ENCODE measurements at places on chromosomes 7 and 10.
A peak's percentile ranks its signal among the peaks of the same experiment; 100 is the strongest.

- no peak for DNase-seq
Measured at GRCh38 chr7:24777806-24778205, 20.5 kb upstream of the GSDME start.

DNA sequence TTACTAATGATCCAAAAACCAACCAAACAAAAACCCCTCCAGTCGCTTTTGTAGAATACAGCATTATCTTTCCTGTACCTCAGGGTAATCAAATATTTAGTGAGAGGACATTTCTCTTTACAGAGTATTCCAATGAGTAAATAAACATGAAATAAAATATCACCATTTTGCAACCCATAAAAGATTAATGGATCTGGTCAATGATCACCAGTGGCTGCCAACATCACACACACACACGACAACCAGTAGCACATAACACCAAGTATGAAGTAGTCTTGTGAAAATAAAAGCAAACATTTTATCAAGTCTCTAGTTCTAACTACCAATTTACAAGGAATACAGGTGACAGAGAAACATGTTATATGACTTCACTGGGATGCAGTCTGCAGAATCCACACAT lies 188.6 kb upstream of the IMMP2L start:
- no peak for DNase-seq

GRCh38 chr10:75379817-75380216 lies 21.7 kb downstream of the ZNF503 start:
- no peak for DNase-seq

DNA sequence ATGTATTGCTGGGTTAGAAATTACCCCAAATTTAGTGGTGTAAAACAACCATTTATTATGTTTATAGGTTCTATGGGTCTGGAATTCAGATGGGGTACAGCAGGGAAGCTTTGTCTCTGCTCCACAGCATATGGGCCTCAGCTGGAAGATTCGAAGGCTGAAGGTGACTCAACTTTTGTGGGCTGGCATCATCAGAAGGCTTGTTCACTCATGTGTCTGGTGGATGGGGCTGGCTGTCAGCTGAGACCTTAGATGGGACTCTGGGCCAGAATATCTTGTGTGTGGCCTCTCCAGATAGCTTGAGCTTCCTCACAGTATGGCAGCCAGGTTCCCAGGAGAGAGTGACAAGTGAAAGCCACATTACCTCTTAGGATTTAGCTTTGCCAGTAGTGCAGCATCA lies 45.9 kb downstream of the ZNF503 start:
- DNase-seq, result no peak

DNA sequence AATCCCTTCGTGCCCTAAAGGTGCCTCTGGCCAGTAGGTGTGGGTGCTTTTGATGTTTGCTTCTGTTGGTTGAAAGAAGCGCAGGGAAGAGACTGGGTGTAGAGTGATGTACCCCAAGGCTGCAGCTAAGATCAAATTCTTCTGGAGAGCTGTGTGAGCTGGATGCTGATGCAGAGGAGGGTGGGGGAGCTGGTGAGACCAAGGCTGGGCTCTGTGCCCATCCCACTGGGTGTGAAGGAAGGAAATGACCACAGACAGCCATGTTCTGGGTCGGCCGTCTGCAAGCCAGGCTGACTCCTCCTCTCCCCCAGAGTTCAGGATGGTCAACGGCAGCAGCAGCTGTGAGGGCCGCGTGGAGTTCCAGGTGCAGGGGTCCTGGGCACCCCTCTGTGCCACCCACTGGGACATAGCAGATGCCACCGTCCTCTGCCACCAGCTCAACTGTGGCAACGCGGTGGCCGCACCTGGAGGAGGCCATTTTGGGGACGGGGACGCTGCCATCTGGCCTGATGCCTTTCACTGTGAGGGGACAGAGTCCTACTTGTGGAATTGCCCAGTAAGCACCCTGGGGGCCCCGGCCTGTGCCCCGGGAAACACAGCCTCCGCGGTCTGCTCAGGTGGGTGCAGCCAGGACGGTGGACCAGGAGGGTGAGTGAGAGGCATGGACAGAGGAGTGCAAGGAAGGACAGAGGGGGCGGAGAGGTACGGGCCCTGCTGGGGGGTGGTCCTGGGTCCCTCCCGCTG lies 5.1 kb downstream of the SCART1 start:
- no peak for DNase-seq

DNA sequence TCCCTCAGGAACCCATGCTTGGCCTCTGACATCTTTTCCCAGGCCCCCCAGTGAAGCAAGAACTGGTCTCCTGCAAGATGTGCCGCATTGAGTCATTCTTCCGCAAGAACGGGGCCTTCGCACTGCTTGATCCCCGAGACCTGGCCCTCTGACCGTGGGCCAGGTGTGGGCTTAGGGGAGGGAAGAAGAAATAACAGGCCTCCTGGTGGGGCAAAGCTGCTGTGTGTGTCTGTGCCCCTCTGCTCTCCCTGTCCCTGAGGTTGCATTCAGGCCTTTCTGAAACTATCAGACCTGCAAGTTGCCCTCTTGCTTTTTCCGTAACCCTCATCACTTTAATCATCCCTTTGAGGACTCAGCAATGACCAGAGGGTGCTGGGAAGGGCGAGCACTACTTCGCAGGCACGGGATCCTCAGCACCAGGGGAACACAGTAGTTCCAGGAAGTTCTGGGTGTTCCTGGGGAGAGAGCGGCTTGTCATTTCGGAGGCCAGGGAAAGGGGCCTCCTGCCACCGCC lies 6.0 kb downstream of the ATP6V1F start:
- no peak for DNase-seq

GRCh38 chr7:50394315-50394714 lies 55.8 kb downstream of the FIGNL1 start:
- no peak for DNase-seq

DNA sequence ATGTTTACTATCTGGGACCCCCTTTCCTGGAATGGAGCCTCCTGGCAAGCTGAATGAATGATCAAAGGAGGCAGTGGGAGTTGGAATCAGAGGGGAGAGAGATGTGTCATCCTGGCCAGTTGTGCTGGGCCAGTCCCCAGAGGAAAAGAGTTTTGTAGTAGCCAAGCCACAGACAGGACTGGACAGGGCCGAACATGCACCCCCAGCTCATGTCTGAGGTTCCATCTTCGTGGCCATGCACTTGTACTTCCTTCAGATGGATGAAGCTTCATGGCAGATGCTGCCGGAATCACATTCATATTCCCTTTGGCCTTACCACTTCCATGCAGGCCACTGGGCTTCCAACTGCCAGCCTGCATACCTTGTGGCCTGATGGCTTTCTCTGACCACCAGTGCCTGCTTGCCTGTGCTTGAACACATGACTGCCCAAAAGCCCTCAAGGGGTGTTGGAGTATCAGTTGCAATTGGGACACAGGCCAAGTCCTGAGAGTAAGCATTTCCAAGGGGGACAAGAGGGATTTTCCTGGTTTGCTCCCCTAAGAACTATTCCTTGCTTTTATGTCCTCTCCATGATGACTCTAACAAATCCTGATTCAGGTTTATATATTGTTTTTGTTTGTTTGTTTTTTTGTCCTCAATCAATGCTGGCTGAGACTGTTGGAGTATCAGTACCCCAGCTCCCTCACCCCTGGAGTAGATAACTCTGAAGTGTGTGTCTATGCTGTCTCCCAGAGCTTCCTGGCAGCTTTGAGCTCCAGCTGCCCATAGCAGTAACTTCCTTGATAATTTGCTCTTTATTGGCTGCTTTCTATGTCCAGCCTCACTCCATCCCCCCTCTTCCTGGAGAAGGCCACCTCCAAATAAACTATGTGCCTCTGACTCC lies 63.6 kb downstream of the TMEM130 start:
- DNase-seq, result no peak

- no peak for DNase-seq
Measured at GRCh38 chr7:89757910-89758309, 396.4 kb upstream of the STEAP1 start.

- DNase-seq, result no peak
Measured at GRCh38 chr10:7035126-7035761, 375.6 kb downstream of the SFMBT2 start.

- DNase-seq, result no peak
Measured at GRCh38 chr7:136957391-136957790, 88.9 kb downstream of the CHRM2 start.

- DNase-seq, result no peak
Measured at GRCh38 chr7:122329145-122329802, 24.7 kb upstream of the FEZF1 start.

DNA sequence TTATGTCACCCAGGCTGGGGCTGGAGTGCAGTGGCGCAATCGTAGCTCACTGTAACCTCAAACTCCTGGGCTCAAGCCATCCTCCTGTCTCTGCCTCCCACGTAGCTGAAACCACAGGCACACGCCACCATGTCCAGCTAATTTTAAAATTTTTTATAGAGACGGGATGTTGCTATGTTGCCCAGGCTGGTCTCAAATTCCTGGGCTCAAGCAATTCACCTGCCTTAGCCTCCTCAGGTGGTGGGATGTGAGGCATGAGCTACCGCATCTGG lies 123.2 kb upstream of the PARD3 start:
- no peak for DNase-seq

DNA sequence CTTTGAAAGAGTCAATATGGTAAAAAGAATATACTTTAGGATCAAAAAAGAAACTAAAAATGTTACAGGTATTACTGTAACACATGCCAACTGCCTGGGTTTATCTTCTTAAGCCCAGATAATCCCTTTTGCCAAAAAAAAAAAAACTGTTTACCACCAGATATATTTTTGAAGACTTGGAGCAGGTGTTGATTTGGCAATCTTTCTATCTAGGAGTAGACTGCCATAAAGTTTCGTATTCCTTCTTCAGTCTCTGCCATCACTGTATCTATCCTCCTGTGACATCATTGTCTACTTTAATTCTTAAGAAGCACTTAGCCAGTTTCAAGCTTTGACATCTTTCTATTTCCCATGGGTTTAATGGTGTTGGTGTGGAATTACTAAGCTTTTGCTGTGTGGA lies 161.0 kb downstream of the ST7 start:
- no peak for DNase-seq

DNA sequence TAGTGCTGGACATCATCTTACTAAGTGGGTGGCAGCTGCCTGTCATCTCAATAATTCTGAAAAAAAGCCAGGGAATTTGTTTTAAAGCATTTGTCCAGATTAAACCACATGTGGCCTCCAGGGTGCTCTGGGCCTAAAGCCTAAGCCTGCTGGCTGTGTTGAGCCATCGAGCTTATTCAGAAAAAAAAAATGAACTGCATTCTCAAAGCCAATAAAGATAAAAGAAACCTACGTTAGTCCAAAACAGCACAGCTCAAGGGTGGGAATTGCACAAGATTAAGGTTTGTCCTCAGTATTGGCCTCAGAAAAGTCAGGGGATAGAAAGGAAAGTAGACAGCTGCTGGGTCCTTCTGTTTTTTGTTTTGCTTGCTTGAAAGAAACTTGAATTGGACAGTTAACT lies 22.6 kb upstream of the PRTFDC1 start:
- no peak for DNase-seq

DNA sequence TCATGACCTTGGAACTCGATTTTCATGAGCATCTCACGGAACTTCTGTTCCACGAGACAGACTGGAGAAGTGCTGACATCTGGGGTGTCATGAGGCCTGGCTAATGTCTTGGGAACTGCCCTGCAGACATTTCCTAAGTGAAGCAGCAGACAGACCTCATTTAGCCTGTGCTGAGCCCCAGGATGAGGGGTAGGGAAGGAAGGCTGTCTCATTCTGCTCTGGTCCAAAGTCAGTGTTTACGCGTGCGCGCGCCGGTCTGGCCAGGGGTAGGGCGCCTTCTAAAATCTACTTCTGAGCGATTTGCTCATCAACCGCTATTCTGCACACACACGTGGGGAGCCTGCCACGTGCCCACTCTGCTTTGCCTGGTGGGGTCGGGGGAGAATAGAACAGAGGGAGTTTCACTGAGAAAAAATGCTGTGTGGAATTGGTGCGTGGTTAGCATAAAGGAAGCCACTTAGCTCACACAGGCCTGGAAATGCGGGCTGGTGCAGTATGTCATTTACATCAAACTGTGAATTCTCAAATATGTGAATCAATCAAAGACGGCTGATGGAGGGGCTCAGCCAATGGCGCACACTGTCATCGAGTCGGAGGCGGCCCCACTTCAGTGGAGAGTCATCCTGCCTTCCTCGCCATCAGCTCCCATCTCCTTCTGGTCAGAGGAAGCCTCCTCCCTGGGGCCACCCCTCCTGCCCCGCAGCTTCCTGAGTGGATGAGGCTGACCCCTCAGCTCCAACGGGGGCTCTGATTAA lies 335.1 kb downstream of the ADARB2 start:
- DNase-seq, result no peak

GRCh38 chr7:151511946-151512345 lies 7.7 kb downstream of the RHEB start:
- no peak for DNase-seq

DNA sequence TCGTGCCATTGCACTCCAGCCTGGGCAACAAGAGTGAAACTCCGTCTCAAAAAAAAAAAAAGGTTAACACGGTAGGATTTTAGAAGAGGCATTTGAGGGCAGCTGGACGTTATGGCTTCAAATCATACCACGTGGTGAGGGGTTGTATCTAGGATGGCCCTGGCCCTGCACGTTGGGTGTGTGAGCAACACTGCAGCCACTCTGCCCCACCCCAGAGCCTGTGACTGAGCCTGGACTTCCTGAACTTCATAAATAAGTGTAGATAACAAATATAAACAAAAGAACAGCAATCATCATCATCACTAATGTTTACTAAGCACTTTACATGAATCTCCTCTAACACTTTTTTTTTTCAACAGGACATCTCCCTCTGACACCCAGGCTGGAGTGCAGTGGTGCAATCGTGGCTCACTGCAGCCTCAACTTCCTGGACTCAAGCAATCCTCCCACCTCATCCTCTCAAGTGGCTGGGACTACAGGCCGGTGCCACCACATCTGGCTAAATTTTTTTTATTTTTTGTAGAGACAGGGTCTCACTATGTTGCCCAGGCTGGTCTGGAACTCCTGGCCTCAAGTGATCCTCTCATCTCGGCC lies 169.5 kb upstream of the FRMD4A start:
- no peak for DNase-seq

GRCh38 chr7:29945259-29945809 lies 44.3 kb downstream of the SCRN1 start:
- DNase-seq, result no peak

GRCh38 chr7:23938937-23939552 lies 229.0 kb downstream of the STK31 start:
- DNase-seq, result peak; percentile 8

GRCh38 chr7:121519548-121520521 lies 123.7 kb upstream of the FAM3C start:
- DNase-seq, result no peak

GRCh38 chr7:98724591-98724990 lies 107.5 kb downstream of the NPTX2 start:
- no peak for DNase-seq

GRCh38 chr10:119973281-119973680 lies 80.8 kb downstream of the SEC23IP start:
- DNase-seq, result no peak

Data from germinal center (tissue), 1 donor.